ENCODE measurements at places on chromosomes 1 and 21. TPM values are rescaled to one million over a fixed set of nuclear protein-coding genes. Genes with fewer than 3 reads are reported as not detected.

GRCh38 chr1:897226-897625 is 26.5 kb upstream of the SAMD11 start:
- DNase-seq, result no peak

GRCh38 chr21:35614396-35614921 is 445.9 kb downstream of the SETD4 start:
- no peak for DNase-seq

AIRE gene
- 0.11 TPM for total RNA-seq

DNA sequence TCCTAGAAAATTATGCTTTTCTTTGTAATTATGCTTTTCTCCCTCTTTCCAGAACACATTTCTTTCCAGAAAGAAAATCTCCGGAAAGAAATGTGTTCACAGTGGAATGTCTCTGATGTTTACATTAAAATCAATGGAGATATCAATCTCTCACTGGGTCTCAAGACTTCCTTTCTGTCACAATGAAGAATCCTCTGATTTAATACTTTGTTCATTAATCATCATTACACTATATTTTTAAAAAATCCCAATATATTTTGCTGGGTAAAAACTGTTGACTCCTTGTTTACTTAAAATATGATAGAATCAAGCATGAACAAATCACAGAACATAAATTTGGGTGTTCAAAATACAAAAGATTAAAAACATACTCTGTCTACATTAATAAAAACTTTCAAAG is 26.3 kb upstream of the TGFBR3 start:
- no peak for DNase-seq

DNA sequence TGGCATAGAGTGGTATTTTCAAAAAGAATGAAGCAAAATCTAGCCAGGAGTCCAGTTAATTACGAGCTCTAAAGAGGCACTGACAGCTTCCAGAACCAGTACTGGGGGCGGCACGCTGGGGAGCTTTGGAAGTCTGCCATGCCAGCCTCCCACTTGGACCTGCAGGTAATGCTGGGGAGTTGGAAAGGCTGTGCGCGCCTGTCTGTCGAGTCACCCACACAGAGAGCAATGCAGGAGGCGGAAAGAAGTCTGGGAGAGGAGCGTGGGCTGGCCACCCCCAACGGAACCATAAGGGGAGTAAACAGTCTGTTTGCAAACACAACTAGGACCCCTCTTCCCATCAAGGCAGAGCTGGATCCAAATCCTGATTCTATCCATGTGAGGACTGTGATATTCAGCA is 84.5 kb downstream of the BEND5 start:
- DNase-seq, result no peak

OR2AK2 gene
- 0.70 TPM for total RNA-seq

Data from CD4-positive, alpha-beta T cell (primary cell).